Mesendoderm (in vitro differentiated cells): ENCODE measurements at places on chromosomes 7 and 10.

DNA sequence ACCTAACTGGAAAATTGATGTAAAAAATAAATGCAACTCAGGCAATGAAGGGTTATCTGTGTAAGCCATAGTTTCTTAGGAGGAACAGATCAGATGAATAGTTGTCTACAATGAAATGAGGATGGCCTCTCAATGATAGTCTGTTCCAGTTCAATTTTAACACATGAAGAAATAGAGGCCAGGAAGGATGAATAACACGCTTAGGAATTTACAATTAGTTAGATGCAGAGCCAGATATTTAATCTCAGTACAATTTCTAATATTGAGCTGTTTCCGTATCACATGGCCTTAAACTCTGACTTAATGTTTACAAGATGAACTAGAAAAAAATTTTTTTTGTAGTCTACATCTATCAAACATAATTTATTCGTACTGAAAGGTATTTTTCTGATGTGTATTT lies 176.6 kb downstream of the GALNT11 start:
- no peak for DNase-seq

DNA sequence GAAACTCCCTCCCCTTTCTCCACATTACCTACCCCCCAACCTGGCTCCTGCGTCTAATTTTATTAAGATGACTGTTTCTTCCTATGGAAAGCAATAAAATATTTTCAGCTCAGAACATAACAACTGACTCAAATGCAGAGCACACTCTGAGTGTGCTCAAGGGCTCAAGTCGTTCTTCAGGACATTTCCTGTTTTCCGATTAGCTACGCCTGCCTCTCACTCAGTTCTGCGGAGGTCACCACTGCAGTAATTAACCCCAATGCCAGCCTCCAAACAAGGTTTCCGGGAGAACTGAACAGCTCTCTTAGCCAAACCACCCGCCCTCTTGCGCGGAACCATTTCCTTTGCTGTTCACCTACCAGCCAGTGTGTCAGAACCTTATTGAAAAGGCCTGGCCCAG lies 19.3 kb downstream of the MYOF start:
- DNase-seq = no peak

GRCh38 chr7:55552320-55553023 lies 19.8 kb downstream of the VOPP1 start:
- peak; percentile 64 for DNase-seq

DNA sequence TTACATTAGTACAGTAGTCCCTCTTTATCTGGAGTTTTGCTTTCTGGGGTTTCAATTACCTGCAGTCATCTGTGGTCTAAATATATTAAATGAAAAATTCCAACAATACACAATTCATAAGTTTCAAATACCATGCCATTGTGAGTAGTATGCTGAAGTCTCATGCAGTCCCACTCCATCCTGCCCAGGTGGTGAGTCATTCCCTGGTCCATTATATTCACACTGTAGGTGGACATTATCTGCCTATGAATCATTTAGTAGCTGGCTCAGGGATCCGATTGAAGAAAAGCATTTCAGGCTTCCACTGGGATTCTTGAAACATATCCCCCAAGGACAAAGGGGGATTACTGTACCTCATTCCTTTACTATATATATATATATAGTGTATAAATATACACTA lies 298.2 kb upstream of the GALNT17 start:
- peak; percentile 51 for DNase-seq

DNA sequence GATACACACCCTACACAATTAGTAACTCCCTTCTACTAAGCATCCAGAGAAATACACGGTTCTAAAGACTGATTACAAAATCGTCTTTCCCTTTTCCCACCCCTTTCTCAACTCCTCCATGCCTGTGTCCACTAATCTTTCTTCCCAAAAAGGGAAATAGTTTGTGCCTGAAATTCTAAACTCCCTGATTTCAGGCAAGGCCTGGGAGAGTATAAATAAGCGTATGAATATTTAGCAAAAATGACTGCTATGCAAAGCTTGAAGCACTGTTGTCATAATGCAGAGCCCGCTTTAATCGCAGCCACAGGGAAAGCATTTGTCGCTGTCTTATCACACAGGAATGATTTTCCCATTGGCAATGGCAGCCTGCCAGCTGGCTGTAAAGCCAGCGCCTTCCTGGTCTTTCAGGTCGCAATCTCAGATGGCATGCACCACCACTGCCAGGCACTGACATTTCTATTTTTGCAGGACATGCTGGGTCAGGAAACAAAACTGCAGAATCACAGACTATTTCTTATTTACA lies 142.9 kb upstream of the PCGF5 start:
- no peak for DNase-seq

GRCh38 chr10:6353526-6353925 lies 150.8 kb downstream of the PFKFB3 start:
- DNase-seq = no peak

DNA sequence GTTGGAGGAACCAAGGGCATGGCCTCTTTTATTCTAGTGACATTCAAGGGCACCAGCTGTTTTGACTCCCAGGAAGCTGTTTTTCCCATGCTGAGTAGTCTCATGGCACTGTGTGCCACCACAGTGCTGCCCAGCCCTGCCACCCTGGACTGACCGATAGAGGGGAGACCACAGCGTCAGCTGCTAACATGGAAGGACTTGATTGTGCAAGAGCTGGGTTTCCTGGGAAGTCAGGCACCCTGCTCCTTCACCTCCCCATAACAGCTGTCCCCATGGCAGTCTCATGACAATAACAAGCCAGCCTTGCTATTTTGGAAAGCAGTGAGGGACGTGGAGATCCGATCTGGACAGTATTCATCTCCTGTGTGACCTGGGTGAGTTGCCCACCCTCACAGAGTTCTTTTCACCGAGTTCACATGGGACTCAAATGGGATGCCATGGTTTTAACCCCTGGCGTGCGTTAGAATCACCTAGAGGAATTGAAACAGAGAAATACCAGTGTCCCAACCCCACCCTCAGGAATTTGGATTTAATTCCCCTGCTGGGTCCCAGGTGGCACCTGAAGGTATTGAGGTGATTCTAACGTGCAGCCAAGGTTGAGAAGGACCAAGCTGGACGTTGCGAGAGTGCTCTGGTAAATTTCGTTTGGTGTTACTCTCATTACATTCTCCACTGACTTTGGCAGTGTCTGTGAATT lies 174.8 kb downstream of the CELF2 start:
- DNase-seq = peak; percentile 43

DNA sequence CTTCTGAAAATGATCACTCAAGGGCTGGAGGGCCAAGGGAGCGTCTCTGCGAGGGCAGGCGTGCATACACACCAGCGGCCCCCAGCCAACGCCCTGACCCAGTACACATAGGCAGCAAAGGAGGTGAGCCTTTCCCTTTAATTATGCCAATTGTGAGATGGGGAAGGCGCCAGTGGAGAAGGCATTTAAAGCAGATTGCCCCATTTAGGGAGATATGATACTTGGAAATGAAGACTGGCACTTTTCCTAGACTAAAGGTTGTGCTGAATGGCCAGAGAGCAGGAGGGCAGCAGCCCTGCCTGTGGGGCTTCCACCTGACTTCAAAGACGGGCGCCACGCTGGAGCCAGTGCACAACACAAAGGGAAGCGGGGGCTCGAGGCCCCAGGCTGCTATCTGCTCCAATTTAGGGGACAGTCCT lies 24.1 kb downstream of the HIPK2 start:
- no peak for DNase-seq

GRCh38 chr10:100998991-100999741 lies 442 bp upstream of the LZTS2 start:
- peak; percentile 74 for DNase-seq

DNA sequence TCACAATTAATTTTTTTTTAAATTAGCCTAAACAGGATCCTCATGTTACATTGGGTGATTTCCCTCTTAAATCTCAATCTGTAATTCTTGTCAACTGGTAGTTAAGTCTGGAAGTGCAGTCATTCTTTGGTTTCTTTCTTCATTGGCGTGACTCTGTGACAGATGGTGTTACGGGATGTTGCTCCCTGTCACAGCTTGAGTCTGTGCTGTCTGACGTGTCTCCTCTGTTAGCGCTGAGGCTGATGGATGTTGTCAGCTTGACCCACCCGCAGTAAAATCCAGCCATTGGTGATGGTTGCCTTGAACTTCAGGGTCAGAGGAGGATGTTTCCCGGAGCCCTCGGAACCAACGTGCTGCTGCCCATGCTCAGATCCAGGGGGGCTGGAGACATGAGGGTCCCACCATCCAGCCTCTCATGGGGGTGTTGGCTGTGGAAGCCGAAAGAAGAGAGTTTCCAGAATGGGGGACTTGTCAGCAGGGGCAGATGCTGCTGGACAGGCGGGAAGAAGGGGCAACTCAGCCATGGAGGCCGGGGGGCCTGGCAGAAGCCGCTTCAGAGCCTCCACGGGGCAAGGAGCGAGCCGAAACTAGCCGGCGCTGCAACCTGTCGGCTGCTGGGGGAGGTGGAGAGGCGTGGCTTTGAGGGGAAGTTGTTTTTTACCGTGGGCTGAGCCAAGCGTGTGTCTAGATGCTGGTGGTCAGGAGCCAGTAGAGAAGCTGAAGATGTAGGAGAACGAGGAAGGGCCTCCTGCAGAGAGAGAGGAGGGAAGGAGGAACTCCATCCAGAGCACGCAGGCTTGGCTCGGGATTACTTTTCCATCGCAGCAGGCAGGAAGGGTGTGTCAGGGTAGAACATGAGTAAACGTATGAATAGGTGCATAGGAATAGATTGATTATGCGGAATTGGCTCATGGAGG lies 3.5 kb downstream of the SUN1 start:
- no peak for DNase-seq

- no peak for DNase-seq
Measured at GRCh38 chr7:159127691-159128642, 16.7 kb downstream of the VIPR2 start.

DNA sequence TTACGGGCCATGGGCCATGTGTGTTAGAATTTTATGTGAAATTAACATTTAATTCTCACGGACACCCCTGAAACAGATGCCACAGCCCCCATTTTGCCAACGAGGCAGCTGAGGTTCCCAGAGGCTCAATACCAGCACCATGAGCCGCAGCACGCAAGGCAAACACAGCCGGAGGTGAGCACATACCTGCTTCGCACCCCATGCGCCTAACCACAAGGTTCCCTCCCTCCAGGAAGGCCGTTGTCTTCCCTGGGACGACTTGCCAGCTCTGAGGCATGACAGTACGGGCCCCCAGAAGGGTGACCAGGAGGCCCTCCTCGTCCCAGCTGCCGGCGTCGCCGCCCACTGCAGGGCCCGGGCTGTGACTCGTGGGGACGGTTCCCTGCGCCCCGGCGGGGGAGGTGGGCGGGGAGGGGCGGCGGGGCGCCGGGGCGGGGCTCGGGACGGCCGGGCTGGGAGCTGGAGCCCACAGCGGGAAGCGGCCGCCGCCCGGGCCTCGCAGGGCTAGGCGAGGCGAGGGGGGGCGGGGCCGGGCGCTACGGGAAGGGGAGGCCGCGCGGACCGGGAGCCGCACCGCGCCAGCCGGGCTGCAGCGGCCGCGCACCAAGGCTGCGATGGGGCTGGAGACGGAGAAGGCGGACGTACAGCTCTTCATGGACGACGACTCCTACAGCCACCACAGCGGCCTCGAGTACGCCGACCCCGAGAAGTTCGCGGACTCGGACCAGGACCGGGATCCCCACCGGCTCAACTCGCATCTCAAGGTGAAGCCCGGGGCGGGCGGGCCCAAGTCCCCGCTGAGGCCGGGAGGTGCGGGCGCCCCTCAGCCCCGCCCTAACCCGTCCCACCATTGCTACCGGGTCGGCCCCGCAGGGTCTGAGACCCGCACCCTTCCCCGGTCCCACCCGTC lies at the start of gene CAV2:
Gene CAV2 (plus strand): TSS at position 571 of the 910 bp plus-strand sequence. CDS start 44 bp downstream, at position 615.
- peak; percentile 80 for DNase-seq

DNA sequence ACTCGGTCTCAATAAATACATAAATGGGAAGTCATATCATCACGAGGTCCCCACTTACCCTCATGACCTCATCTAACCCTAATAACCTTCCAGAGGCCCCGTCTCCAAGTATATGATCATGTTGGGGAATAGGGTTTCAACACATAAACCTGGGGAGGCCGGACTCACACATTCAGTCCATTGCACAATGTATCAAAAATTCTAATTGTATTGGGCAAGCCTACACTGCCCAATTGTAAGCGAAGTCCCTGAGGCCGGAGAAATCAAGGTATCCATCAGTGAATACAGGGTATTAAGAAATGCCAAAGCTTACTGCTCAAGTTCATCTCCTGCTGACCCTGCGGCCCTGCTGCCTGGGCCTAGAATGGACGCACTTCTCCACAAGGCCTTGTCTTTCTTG lies 69.6 kb downstream of the PARP12 start:
- DNase-seq = no peak

DNA sequence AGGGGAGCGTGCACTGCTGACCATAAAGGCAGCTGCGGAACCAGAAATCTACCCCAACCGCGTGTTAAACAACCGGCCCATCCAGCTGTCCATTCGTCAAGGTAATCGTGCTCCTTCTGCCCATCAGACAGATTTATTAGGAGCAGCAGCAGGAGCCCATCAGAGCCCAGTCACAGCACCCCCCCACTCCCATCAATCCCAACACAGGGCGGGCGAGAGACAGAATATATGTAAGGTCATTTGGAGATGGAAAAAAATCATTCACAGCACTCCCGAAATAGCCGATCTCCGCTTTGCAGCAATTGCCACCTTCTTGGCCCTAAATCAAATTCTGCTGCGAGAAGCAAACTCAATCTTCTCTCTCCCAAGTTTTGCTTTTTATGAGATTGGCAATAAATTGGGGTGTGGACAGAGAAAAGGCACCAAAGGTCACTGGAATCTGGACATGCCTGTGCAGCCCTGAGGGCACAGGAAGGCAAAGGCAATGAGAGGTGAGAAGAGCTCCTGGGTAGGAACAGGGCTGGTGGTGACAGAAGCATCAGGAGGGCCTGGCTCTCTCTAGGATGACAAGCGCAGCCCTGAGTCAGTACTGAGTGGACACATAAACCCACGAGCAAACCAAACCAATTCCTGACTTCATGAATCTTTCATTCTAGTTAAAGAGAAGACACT lies 145.0 kb upstream of the ZMIZ1 start:
- no peak for DNase-seq
